ENCODE measurements at places on chromosomes 1 and 21. TPM values are rescaled to one million over a fixed set of nuclear protein-coding genes. Genes with fewer than 3 reads are reported as not detected.

Gene GJA4
- total RNA-seq: 20.3 TPM

Gene AIRE
- total RNA-seq: not detected

DNA sequence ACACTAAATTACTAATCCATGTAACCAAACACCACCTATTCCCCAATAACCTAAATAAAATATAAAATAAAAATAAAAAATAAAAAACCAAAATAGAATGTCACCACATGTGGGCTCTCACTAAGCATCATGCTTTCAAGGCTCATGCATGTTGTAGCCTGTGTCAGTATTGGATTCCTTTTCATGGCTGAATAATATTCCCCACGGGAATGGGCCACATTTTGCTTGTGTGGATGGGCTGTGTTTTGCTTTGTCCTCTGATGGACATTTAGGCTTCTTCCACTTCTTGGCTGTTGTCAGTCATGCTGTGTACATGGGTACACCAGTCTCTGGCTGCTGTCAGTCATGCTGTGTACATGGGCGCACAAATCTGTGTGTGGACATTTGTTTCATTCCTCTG is 3.2 kb downstream of the KRTAP10-6 start:
- DNase-seq: no peak
- H3K27ac ChIP-seq: no peak overlapping the region
- H3K4me1 ChIP-seq: no peaks in the 10 kb centered on the region
- no peak overlapping the region for H3K4me3 ChIP-seq
- no peaks in the 10 kb centered on the region for H3K36me3 ChIP-seq

DNA sequence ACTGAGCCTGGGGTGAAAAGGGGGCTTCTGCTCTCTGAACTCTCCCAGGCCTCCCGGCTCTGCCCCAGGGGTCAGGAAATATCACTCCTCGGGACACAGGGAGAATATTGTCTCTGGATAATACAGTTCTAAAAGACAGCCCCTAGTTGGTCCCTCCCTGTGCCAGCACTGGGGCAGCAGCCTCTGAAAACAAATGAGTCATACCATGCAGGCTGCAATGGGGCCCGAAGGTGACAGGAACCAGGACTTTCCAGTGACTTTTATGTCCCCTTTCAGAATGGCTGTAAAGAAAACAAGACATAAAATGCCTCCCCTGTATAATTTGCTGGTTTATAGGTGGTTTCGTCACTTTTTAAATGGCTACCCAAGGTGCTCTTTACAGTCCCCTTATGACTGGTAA is 360.0 kb downstream of the NPHP4 start:
- H3K36me3 ChIP-seq: no peaks in the 10 kb centered on the region
- no peak for DNase-seq
- H3K4me1 ChIP-seq: no peaks in the 10 kb centered on the region
- H3K4me3 ChIP-seq: no peak overlapping the region

GRCh38 chr1:4599521-4599920 is 54.9 kb upstream of the AJAP1 start:
- H3K36me3 ChIP-seq: no peaks in the 10 kb centered on the region
- H3K4me3 ChIP-seq: no peak overlapping the region
- H3K4me1 ChIP-seq: no peaks in the 10 kb centered on the region
- no peaks in the 10 kb centered on the region for H3K27me3 ChIP-seq
- no peak for DNase-seq

Data from tibial nerve (tissue), 4 donors.